ENCODE measurements at places on chromosomes 3 and 15. TPM values are rescaled to one million over a fixed set of nuclear protein-coding genes. Genes with fewer than 3 reads are reported as not detected.
A peak's percentile ranks its signal among the peaks of the same experiment; 100 is the strongest.

GPR62 gene
- total RNA-seq, result 0.19 TPM

TRPM7 gene
- 35.8 TPM for total RNA-seq

NPAP1 gene
- total RNA-seq, result not detected

IGSF10 gene
- 0.10 TPM for total RNA-seq

RBM6 gene
- 70.7 TPM for total RNA-seq

HTR3E gene
- not detected for total RNA-seq

GRCh38 chr3:66577426-66578203 is 76.8 kb upstream of the LRIG1 start:
- H3K4me3 ChIP-seq, result no peak overlapping the region
- no peaks in the 10 kb centered on the region for H3K36me3 ChIP-seq
- no peaks in the 10 kb centered on the region for H3K27me3 ChIP-seq
- peaks cover 3% of the 10 kb centered on the region for H3K4me1 ChIP-seq

DNA sequence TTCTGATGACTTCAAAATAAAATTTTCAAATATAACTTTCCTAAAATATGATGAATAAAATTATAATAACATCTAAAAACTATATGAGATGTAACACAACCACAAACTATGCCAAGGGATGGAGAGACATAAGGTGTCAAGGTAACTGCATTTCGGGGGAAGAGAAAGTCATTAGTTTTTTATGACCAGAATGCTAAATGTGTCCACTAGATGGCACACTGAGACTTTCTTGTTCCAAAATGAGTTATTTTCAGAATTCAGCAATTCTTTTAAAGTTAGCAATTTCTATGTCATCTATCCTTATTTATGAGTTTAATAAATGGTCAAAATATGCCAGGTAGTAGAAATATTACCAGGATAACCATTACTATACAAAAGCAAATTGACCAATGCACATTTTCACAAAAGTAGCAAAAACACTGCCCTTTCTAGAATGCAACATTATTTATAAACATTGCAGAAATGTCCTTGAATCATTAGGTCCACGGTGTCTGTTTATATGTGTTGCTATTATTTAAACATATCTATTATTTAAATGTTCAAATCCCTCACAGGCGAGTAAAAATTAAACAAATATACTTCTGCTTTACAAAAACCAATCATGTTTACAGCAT is 374.2 kb downstream of the PLCL2 start:
- H3K27ac ChIP-seq, result no peak overlapping the region
- no peaks in the 10 kb centered on the region for H3K4me1 ChIP-seq
- no peak overlapping the region for H3K4me3 ChIP-seq
- no peaks in the 10 kb centered on the region for H3K36me3 ChIP-seq

DNA sequence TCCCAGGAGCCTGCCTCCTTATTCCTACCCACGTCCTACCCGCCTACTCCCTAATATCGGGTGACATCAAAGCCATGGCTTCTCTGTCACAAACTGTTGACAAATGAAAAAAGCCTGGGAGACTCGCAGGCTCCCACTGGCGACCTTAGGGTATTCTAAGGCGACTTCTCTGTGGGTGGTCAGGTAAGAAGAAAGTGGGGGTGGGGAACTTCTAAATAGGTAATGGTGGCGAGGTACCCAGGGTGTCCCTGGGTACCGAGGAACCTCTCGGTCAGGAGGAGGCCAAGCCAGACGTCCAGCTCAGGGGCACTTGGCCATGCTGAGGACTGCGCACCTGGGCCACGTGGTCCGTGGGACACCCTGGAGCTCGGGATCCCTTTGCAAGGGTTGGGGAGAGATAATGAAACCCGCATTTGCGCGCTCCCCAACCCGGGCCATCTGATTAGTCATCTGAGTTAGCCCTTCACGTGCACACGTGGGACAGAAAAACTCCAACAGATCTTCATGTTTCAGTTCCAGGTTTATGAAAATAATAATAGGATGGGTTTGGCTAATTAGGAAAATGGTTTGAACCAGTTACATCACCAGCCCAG is 78.2 kb downstream of the NR2F2 start:
- DNase-seq, result no peak
- peak overlapping the region; percentile 61 for H3K4me3 ChIP-seq
- H3K4me1 ChIP-seq, result peaks cover 13% of the 10 kb centered on the region
- peaks cover 72% of the 10 kb centered on the region for H3K27me3 ChIP-seq
- peaks cover 7% of the 10 kb centered on the region for H3K36me3 ChIP-seq
- H3K27ac ChIP-seq, result no peak overlapping the region

DNA sequence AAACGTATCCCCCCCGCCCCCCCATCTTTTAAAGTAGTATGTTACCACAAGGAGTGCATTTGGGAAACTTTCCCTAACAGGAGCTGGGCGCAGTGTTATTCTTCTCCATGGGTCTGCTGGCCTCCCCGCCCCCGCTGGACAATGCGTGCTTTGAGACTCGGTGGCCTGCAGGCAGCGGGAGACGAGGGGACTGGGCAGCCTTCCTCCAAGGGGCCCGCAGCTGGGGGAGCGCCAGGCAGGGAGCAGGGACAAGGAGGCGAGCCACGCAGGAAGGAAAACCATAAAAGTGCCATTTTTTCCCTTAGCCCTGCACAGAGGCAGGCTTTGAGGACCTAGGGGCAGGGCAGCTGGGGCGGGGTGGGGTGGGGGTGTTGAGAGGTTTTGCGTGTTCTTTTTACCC is 14.1 kb downstream of the SOX2 start:
- no peaks in the 10 kb centered on the region for H3K36me3 ChIP-seq
- DNase-seq, result no peak

GRCh38 chr3:187706971-187707370 is 4.6 kb upstream of the RTP2 start:
- DNase-seq, result no peak
- H3K27me3 ChIP-seq, result no peaks in the 10 kb centered on the region
- H3K27ac ChIP-seq, result no peak overlapping the region

- H3K4me3 ChIP-seq, result no peak overlapping the region
- H3K4me1 ChIP-seq, result peaks cover 5% of the 10 kb centered on the region
- peaks cover 15% of the 10 kb centered on the region for H3K27me3 ChIP-seq
- no peak for DNase-seq
- peaks cover 3% of the 10 kb centered on the region for H3K36me3 ChIP-seq
Observed at GRCh38 chr15:47945872-47946650, 174.7 kb upstream of the SLC24A5 start.

GRCh38 chr3:139285691-139286090 is 58.1 kb upstream of the MRPS22 start:
- H3K27ac ChIP-seq, result no peak overlapping the region
- H3K4me3 ChIP-seq, result no peak overlapping the region
- peaks cover 13% of the 10 kb centered on the region for H3K27me3 ChIP-seq
- peak; percentile 59 for DNase-seq
- no peaks in the 10 kb centered on the region for H3K4me1 ChIP-seq
- no peaks in the 10 kb centered on the region for H3K36me3 ChIP-seq

DNA sequence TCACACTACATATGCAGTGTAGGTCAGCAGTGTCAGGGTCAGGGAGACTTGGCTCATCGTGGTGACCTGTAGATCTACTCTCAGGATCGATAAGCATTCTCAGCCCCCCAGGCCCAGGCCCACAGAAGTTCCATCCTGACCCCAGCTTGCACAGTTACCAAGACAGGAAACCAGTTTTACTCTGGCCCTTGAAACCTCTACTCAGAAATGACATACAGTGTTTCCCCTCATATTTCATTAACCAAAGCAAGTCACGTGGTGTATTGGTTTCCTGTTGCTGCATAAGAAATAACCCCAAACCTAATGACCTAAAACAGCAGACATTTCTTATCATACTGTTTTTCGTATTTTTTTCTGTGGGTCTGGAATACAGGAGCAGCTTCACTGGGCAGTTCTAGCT is 242.2 kb downstream of the SLCO3A1 start:
- DNase-seq, result no peak
- peaks cover 6% of the 10 kb centered on the region for H3K4me1 ChIP-seq
- no peak overlapping the region for H3K27ac ChIP-seq
- no peak overlapping the region for H3K4me3 ChIP-seq
- peaks cover 25% of the 10 kb centered on the region for H3K27me3 ChIP-seq

GRCh38 chr3:107662124-107662507 is 139.4 kb downstream of the BBX start:
- H3K4me1 ChIP-seq, result peaks cover 71% of the 10 kb centered on the region
- H3K27me3 ChIP-seq, result no peaks in the 10 kb centered on the region
- peak overlapping the region; percentile 81 for H3K27ac ChIP-seq
- H3K36me3 ChIP-seq, result no peaks in the 10 kb centered on the region

- H3K4me3 ChIP-seq, result no peak overlapping the region
- no peak overlapping the region for H3K27ac ChIP-seq
Observed at GRCh38 chr15:43082509-43082908, 23.3 kb downstream of the UBR1 start.

GRCh38 chr3:464255-464654 is 267.7 kb downstream of the CHL1 start:
- H3K4me3 ChIP-seq, result no peak overlapping the region
- no peaks in the 10 kb centered on the region for H3K4me1 ChIP-seq
- H3K27ac ChIP-seq, result no peak overlapping the region

DNA sequence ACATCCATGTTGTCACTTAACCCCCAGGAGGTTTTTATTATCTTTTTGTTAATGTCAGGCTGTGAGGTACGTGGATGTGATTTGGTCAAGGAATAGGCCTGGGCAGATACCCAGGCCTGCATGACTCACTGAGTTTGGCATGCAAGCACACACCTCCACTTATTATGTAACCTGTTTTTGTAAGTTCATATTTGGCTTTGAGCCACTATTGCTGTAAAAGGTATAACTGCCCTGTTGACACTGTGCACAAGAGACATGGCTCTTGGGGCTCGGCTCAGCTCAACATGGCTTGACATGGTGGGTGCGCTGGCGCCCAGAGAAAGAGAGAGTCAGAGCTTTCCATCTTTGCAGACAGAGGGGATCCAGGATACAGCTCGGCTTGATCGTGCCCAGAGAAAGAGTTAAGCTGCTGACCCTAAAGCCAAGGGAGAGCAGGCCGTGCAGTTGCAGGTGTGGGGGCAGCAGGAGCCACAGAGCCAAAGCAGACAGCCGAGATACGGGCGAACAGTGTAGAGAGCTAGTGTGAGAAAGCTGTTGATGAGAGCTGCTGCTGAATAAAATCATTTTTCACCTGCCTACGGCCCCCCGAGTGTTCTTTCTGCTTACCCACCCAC is 67.9 kb upstream of the UNC13C start:
- H3K36me3 ChIP-seq, result no peaks in the 10 kb centered on the region
- no peaks in the 10 kb centered on the region for H3K27me3 ChIP-seq
- H3K4me1 ChIP-seq, result no peaks in the 10 kb centered on the region
- DNase-seq, result no peak
- no peak overlapping the region for H3K4me3 ChIP-seq

DNA sequence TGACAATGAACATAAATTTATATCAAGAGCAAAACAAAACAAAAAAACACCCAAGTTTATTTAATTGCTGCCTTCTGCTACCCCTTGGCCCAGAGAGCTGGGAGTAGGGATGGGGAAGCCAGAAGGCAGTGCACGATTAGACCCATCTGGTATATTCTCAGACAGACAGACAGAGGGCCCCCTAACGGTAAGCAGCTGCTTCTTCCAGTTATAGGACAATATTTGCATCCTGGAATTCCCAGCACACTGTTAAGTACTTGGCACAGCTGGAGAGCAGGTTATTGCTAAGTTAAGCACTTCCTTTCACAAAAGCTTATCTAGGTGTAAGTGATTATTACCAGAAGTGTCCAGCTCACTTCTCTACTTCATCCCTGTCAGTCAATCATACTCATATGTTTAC is 39.3 kb downstream of the C2CD4B start:
- H3K27ac ChIP-seq, result no peak overlapping the region
- H3K27me3 ChIP-seq, result peaks cover 2% of the 10 kb centered on the region
- H3K4me3 ChIP-seq, result no peak overlapping the region
- DNase-seq, result no peak
- peaks cover 4% of the 10 kb centered on the region for H3K36me3 ChIP-seq
- H3K4me1 ChIP-seq, result peaks cover 9% of the 10 kb centered on the region

- no peak overlapping the region for H3K4me3 ChIP-seq
- peaks cover 9% of the 10 kb centered on the region for H3K4me1 ChIP-seq
- no peak overlapping the region for H3K27ac ChIP-seq
- H3K36me3 ChIP-seq, result no peaks in the 10 kb centered on the region
- no peak for DNase-seq
Observed at GRCh38 chr3:173730391-173730790, 332.8 kb downstream of the NLGN1 start.

GRCh38 chr15:79076661-79077060 is 13.9 kb downstream of the RASGRF1 start:
- H3K4me3 ChIP-seq, result no peak overlapping the region
- no peak overlapping the region for H3K27ac ChIP-seq
- DNase-seq, result peak; percentile 28
- H3K36me3 ChIP-seq, result no peaks in the 10 kb centered on the region
- no peaks in the 10 kb centered on the region for H3K4me1 ChIP-seq
- H3K27me3 ChIP-seq, result peaks cover 29% of the 10 kb centered on the region

DNA sequence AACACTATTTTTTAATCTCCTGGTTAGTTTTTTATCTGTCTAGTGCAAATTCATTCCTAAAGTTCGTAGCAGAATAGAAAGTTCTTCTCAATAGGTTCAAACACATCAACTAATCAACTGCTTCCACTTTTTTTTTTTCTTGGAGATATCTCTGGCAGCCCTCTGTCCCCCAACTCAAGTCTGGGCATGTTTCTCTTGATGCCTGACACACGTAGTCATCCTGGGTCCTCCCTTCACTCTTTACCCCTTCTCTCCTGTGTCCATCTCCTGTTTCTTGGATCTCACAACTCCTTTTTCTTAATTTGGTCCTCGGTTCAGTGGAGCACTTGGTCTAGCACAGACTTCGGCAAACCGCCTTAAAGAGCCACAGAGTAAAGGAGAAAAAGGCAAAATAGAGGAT is 14.4 kb downstream of the TNFAIP8L3 start:
- H3K36me3 ChIP-seq, result no peaks in the 10 kb centered on the region
- H3K27ac ChIP-seq, result no peak overlapping the region
- H3K4me1 ChIP-seq, result peaks cover 20% of the 10 kb centered on the region
- H3K4me3 ChIP-seq, result no peak overlapping the region

- H3K36me3 ChIP-seq, result no peaks in the 10 kb centered on the region
- H3K27me3 ChIP-seq, result no peaks in the 10 kb centered on the region
- peak overlapping the region; percentile 73 for H3K27ac ChIP-seq
- no peak for DNase-seq
Observed at GRCh38 chr3:125148016-125148812, 64.3 kb downstream of the SLC12A8 start.

DNA sequence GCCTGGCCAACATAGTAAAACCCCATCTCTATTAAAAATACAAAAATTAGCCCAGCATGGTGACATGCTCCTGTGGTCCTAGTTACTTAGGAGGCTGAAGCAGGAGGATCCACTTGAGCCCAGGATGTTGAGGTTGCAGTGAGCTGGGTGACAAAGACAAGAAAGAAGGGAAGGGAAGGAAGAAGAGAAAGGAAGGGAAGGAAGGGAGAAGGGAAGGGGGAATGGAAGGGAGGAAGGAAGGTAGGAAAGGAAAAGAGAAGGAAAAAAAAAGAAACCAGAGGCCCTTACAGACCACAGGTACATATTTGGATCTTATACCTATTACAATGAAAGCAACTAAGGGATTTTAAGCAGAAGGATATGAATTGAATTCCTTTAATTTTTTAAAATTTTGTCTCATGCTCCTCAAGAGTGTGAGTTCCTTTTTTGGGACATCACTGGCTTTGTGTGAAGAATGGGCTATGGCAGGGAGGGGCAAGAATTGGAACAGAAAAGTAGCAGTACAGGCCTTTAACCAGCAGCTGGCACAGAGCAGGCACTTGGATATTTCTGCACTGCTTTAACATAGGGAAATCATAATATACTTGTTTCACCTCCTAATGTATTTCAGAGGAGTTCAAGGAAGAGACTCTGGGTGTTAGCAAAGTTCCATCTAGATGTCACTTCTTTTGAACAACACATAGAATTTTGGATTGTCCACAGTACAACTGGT is 7.9 kb downstream of the RAB27A start:
- H3K4me1 ChIP-seq, result peaks cover 33% of the 10 kb centered on the region
- H3K4me3 ChIP-seq, result no peak overlapping the region
- no peaks in the 10 kb centered on the region for H3K36me3 ChIP-seq

- H3K4me3 ChIP-seq, result no peak overlapping the region
- peaks cover 4% of the 10 kb centered on the region for H3K36me3 ChIP-seq
- H3K4me1 ChIP-seq, result no peaks in the 10 kb centered on the region
- H3K27ac ChIP-seq, result no peak overlapping the region
- no peak for DNase-seq
- H3K27me3 ChIP-seq, result no peaks in the 10 kb centered on the region
Observed at GRCh38 chr3:154953538-154953937, 126.6 kb upstream of the MME start.
